ENCODE measurements at places on chromosomes 7 and 10.

GRCh38 chr7:98733036-98733435, 116.0 kb downstream of the NPTX2 start:
- DNase-seq, result peak; percentile 48

GRCh38 chr10:3875842-3876235, 90.8 kb upstream of the KLF6 start:
- no peak for DNase-seq

DNA sequence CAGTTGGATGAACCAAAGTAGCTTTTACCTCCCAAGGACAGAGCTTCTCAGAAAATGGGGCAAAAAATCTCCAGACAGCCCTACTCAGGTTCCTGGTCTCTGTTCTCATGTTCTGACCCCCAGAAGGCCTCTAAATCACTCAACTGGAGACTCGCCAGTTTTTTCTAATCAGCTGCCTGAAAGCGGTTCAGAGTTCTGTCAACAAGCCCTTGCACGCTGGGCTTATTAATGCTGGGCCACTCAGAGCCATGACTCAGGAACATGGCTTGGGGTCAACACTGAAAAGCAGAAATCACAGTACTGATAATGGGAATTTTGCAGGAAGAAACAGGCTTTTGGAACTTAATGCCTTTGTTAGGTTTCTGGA, 15.3 kb downstream of the ECHDC3 start:
- DNase-seq, result no peak

GRCh38 chr7:151048911-151049463, 656 bp downstream of the ASIC3 start:
- DNase-seq, result no peak

DNA sequence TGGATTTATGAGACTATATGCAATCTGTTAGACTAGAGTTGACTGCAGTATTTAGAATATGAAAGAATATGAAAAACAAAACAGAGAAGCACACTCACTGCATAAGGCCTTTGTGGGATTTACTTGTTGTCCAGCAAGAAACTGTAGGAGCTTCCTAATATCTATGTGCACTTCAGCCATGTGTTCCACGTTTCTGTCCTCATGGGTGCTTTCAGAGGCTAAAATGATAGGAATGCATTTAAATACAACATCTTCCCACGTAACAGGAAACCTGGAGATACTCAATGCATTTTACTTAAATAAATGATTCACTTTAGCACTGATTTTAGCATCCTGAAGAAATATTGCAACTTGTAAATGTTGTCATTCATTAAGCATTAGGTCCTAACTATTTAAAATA, 11.7 kb downstream of the HUS1 start:
- DNase-seq, result no peak

DNA sequence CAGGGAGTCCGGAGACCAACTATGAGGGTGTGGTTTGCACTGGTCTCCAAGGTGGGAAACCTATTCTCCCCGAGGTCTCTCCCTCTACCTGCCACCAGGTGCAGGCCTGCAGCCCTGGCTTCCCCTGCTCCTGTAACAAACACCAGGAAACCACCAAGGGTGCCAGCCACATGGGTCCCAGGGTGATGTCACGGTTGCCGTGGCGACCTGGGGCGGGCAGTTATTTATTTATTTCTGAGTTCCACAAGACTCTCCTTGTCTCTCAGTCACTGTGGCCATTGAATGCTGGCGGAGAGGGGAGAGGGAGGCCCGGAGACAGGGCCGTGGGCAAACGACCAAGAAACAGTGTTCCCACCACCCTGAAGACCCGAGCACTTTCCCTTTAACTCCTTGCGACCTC, 27.0 kb downstream of the MMD2 start:
- DNase-seq, result peak; percentile 57

DNA sequence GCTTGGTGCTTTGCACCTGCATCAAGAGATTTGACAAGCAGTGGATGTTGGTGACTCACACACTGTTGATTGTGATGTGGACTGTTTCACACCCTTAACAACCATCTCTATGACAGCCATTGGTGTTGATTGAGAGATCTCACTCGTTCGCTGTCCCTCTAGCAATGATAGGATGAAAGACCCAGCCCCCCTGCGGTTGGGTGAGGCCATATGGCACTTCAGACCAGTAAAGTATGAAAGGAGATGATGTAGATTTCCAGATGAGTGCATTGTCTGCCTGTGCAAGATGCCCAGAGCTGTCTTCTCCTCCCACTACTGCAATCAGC, 138.7 kb upstream of the PRR15 start:
- no peak for DNase-seq

DNA sequence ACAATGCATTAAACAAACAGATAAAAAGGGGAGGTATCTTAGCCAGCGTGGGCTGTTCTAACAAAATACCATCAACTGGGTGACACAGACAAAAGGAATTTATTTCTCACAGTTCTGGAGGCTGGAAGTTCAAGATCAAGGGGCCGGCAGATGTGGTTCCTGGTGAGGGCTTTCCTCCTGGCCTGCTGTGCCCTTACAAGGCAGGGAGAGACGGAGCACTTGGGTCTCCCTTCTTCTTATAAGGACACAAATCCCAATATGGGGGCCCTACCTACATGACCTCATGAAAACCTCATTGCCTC, 281.6 kb upstream of the KLF14 start:
- DNase-seq, result no peak

- no peak for DNase-seq
Observed at GRCh38 chr7:103637094-103637493, 191.1 kb upstream of the SLC26A5 start.

GRCh38 chr10:30705625-30706149, 76.1 kb upstream of the LYZL2 start:
- DNase-seq, result no peak

DNA sequence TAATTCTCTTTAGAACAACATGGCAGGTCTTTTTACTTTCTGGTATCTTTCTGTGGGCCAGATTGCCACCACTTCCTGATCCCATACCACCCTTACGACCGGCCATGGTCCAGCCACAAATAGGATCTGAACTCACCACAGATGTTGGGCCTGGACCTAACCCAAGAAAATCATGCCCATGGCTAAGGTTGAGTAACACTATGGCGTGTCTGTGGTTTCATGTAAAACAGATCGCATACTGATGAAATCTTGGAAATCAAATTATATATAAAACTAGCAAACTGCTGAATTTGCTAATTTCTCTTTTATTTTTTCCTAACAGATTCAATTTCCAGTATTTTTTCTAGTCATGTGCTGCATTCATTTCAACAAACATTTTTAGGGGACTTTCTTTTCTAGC, 77.2 kb downstream of the CH25H start:
- no peak for DNase-seq

DNA sequence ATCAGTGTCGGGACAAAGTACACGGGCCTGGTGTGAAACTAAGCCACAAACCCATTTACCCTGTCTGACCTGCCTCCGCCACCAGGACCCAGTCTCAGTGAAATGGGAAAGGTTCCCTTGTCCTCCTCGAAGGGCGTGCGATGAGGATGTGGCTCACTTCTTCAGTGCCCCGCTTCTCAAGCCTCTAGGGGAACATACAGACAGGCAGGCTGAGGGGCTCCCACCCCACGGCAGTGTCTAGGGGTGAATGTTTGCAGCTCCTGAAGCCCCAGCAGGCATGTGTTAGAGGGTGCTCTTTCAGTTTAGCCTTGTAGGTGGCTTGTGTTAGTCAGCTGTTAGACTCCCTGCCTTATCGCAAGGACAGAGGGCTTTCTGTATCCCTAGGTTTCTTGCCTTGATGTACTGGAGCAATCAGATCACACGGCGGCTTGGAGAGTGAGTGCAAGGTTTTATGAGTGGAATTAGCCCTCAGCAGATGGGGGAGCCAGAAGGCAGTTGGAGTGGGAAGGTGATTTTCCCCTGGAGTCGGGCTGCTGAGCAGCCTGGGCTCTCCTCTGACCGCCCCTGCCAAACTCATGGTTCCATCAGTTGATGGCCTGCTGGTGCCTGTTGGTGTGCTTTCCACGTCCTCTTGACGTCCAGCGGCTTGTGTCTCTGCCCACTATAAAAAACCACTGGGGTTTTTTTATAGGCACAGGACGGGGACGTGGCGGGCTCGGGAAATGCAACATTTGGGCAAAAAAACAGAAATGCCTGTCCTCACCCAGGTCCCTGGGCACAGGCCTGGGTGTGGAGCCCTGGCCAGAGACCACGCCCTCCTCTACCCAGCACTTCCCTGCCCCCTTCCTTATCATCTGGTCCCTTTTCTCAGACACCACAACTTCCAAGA, 759 bp downstream of the NUDT1 start:
- DNase-seq, result peak; percentile 25

DNA sequence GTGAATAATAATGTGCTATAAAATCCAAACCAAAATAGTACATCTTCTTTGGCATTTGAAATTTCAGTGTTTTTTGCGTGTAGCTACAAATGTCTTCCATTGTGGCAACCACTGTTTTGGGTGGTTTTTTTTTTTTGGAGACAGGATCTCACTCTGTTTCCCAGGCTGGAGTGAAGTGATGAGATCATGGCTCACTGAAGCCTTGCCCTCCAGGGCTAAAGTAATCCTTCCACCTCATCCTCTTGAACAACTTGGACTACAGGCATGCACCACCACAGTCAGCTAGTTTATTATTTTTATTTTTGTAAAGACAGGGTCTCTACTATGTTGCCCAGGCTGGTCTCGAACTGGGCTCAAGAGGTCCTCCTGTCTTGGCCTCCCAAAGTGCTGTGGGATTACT, 455.1 kb downstream of the AUTS2 start:
- DNase-seq, result no peak

- peak; percentile 21 for DNase-seq
Observed at GRCh38 chr10:99983280-99983988, 26.3 kb downstream of the DNMBP start.

DNA sequence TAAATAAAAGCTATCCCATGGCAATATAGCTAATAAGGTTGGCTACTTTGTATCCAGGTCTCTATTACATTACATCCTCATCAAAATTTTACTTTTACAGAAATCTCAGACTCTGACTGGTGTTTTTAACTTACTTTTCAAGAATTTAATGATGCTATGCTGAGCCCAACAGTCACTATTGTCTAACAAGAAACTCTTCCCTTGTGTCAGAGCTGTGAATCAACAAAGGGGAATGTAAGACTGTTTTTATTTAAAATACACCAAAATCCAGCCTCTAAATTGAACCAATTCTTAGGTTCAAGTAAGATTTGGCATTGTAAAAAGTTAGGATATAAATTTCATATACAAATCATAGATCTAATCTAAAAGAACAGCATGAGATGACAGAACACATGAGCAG, 7.0 kb downstream of the RTKN2 start:
- DNase-seq, result no peak

DNA sequence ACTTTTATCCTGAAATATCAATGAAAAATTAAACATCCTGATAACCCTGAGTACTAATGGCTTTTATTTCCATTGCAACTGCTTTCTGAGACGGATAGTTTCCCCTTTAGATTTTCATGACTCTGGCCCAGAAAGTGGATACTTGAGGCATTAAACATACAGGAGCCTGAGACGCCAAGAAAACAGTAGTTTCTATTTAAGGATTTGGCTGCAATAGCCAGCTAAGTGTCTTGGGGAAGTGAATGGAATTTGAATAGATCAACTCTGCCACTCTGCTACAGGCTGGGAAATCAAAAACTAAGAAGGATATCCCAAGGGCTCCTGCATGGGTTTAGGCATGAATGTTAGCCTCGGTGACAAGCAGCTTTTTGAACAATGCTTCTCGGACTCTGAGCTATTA, 24.7 kb upstream of the GPAM start:
- DNase-seq, result no peak

DNA sequence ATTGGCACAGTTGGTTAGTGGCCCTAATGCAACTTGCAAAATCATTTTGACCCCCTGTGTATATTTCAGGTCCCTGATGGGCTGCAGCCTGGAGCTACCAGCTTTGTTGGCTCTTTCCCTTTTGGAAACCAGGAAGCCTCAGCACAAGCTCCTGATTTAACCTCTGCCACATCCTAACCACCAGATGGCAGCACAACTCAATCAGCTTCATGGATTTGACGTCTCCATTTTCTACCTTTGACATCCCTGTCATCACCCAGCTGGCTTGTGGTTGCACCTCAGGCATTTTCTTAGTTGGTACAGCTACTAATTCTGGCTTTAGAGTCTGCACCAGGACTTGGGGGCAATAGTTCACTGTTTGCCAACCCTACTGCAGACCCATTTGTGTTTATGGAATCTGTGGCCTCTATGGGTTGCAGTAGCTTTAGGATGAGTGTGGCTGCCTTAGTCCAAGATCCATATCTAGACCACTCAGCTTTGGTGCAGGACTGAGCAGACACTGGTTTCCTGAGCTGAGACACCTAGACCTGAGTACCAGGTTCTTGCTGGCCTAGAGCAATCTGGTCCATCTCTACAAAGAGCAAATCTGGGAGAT, 456.2 kb downstream of the REEP3 start:
- peak; percentile 39 for DNase-seq

DNA sequence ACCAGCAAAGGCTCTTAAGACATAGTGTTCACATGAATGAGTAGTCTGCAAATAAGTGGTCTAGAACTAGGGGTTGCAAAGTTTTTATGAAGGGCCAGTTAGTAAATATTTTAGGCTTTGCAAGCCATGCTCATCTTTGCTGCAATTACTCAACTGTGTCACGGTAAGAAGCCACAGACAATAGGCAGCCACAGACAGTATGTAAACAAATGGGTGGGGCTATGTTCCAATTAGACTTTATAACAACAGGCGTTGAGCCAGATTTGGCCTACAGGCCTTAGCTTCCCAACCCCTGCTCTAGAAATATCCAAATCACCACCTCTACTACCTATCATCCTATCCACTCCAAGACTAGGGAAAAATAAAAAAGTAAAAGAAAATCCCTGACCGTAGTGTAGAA, 9.2 kb downstream of the IKZF5 start:
- DNase-seq, result no peak

GRCh38 chr7:76507723-76508406, 2.5 kb upstream of the UPK3B start:
- DNase-seq, result no peak

DNA sequence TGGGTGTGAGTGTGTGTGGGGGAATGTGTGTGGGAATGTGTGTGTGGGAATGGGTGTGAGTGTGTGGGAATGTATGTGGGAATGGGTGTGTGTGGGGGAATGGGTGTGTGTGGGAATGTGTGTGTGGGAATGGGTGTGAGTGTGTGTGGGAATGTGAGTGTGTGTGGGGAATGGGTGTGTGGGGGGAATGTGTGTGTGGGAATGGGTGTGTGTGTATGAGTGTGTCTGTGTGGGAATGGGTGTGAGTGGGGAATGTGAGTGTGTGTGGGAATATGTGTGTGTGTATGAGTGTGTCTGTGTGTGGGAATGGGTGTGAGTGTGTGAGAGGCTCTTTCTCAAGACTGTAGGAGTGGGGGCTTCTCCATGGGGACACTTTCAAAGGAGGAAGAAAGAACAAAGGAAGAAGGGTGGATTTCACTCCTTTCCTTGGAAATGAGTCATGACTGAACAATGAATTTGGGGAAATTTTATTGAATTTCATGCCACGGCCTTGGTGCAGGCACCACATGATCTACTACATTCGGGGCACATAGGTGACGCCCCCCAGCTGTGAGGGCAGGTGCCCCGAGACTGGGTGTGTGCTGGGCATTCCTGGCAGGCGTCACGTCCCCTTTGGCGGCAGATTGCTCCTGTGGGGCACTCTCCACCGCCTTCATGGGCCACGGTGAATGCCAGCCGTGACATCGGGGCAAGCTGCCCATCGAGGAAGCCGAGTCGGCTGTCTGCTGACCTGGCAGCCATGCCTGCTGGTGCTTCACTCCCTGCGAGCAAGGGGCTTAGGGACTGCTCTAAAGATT, 88.8 kb upstream of the INSIG1 start:
- DNase-seq, result no peak
